ENCODE measurements at places on chromosomes 1 and 21.
A peak's percentile ranks its signal among the peaks of the same experiment; 100 is the strongest.

GRCh38 chr1:234186037-234186688 is 187.1 kb upstream of the COA6 start:
- peak; percentile 91 for DNase-seq

DNA sequence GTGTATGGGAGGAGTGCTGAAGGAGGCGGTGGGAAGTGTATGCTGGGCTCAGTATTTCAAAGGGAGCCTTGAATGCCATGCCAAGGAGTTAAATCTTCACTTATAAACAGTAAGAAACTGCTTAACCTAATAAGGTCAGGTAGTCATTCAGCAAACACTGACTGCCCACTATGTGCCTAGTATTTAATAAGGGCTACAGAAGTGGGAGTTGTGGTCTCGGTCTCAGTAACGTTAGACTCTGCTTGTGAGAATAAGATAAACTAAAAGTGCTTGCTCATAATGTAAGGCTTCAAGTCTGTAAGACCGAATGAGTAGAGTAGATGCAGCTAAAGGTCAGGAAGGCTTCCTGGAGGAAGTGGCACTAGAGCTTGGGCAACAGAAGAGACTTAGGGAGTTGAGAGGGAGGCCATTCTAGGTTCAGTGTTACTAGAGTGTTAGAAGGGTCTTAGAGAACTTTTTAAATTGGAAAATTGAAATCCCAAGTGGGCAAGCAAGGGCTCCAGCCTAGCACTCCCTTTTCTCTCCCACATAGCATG is 6.0 kb downstream of the MARCKSL1 start:
- DNase-seq, result no peak

DNA sequence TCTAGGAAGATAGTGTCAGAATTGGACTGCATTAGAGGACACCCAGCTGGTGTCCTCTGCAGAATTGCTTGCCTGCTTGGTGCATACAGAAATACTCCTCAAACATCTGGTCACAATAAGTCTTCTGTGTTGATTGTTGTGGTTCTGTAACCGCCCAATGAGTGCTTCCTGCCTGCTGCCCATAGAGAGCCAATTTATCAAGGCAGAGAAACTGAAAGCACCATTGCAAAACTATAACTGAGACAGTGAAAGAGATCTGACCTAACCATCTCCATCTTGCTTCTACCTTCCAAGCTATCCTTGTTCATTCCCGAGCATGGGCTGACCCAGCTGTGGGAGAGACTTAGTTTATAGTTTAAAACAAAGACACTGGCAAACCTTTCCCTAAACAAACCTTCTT is 462.4 kb upstream of the RGS18 start:
- DNase-seq, result peak; percentile 5

DNA sequence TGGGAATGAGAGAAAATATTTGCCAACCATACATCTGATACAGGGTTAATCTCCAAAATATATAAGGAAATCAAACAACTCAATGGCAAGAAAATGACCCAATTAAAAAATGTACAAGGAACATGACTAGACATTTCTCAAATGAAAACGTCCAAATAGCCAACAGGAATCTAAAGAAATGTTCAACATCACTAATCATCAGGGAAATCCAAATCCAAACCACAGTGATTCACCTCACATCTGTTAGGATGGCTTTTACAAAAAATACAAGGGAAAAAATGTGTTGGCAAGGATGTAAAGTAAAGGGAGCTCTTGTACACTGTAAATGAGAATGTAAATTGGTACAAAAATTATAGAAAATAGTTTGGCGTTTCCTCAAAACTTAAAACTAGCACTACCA is 54.7 kb upstream of the ZRANB2 start:
- peak; percentile 40 for DNase-seq

DNA sequence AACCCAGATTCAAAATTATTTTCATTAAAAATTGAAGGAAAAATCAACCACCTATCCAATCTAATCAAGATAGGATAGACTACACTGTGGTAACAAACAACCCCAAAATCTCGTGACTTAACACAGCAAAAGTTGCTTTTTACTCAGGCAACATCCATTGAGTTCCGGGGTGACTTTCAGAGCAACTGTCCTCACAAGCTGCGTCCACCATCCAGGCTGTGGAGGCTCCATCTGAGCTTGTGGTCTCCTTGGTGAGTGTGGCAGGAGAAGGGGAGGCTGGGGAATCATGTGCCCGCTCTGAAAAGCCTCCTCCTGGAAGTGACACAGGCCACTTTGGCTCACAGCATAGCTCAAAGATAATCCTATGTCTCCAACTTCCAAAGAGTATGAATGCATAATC is 52.4 kb downstream of the CD2 start:
- DNase-seq, result no peak

DNA sequence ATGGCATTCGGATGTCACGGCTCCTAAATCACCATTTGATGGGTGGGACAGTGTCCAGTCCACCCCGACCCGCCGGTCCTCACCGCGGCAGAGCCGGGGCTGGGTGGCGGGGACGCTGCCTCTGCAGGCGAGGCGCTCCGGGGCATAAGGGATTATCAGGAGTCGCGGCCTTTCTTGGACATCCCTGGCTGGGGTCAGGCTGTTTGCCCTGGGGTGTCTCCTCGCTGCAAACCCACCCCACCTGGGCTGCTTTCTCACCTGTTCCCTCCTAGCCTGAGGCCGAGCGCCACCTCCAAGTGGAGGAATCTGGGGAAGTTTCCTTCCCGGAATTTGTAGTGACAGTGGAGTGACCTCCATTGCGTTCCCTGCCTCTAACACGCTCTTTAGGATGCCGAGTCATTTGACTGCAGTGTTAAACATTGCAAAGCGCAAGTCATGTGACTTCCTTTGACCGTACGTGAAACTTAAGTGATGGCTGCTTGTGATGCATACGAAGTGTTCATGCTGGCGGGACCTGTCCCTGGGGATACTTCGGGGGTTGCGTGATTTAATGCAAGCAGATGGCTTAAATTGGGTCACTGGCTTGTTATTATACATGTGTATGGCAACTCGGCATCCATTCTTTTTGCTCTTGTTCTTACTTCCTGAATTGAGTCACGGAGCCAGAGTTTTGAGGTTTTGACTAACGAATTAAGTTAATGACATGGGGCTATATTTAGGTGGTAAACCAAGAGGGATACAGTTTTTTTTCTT is 536 bp downstream of the LGALS8 start:
- peak; percentile 79 for DNase-seq

GRCh38 chr1:25675729-25676476 is 59.3 kb downstream of the MAN1C1 start:
- DNase-seq, result no peak

DNA sequence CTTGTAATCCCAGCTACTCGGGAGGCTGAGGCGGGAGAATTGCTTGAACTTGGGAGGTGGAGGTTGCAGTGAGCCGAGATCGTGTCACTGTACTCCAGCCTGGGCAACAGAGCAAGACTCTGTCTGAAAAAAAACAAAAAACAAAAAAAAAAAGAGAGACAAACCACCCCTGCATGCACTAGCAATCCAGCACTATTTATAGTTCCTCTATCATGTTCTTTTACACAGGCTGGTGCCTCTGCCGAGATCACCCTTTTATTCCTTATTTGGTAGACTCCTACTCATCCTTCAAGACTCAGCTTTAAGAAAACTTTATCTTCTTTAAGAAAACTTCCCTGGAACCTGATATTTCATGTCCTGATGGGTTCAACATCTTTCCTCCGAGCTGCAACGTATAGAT is 10.8 kb downstream of the FMO5 start:
- no peak for DNase-seq

GRCh38 chr1:182575540-182576149 is 13.4 kb downstream of the RNASEL start:
- DNase-seq, result peak; percentile 35

- DNase-seq, result no peak
Measured at GRCh38 chr21:14995226-14995625, 69.6 kb downstream of the NRIP1 start.

GRCh38 chr1:84975035-84975434 is 21.9 kb downstream of the MCOLN2 start:
- DNase-seq, result no peak

DNA sequence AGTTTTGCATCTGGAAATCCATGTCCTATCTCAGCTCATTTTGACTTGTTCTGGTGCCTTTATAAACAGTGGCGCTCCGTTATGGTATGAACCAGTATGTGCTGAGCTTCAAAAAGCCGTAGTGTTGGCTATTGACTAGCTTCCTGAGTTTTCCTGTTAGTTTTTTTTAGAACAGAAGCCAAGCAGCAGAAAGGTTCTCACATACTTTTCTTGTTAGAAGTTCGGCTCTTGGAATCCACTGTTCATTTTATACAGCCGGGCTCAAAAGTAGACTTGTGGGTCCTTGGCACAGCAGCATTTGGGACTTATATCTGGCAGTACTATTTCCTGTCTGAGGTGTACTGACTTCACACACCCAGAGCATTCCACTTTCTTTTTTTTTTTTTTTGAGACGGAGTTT is 63.8 kb downstream of the TBCE start:
- peak; percentile 39 for DNase-seq

- DNase-seq, result no peak
Measured at GRCh38 chr1:233620065-233620464, 6.2 kb downstream of the KCNK1 start.

- DNase-seq, result no peak
Measured at GRCh38 chr1:54972436-54972835, 8.0 kb upstream of the TMEM61 start.

- no peak for DNase-seq
Measured at GRCh38 chr1:212153635-212154034, 118.1 kb downstream of the DTL start.

- no peak for DNase-seq
Measured at GRCh38 chr21:22691658-22692057, 1693.4 kb downstream of the NCAM2 start.

- no peak for DNase-seq
Measured at GRCh38 chr1:207849646-207850045, 61.3 kb downstream of the CD34 start.

GRCh38 chr1:233061265-233061664 is 110.9 kb downstream of the NTPCR start:
- DNase-seq, result no peak

DNA sequence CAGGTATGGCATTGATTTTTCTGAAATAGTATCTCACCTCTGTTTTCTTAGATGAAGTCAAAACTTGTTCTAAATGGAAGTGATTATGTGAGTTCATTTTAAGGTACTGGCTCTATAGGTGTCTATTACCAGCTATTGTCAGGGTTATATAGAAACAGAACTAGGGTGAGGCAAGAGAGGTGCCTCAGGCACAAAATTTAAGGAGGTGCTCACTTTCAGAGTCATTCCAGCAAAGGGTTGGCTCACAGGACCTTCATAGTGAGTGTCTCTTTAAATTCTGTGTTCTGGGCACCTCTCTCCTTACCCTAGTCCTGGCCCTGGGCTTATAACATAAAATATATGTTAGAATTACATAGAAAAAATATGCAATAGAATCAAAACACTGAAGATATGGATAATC is 49.3 kb downstream of the KIAA0319L start:
- no peak for DNase-seq

DNA sequence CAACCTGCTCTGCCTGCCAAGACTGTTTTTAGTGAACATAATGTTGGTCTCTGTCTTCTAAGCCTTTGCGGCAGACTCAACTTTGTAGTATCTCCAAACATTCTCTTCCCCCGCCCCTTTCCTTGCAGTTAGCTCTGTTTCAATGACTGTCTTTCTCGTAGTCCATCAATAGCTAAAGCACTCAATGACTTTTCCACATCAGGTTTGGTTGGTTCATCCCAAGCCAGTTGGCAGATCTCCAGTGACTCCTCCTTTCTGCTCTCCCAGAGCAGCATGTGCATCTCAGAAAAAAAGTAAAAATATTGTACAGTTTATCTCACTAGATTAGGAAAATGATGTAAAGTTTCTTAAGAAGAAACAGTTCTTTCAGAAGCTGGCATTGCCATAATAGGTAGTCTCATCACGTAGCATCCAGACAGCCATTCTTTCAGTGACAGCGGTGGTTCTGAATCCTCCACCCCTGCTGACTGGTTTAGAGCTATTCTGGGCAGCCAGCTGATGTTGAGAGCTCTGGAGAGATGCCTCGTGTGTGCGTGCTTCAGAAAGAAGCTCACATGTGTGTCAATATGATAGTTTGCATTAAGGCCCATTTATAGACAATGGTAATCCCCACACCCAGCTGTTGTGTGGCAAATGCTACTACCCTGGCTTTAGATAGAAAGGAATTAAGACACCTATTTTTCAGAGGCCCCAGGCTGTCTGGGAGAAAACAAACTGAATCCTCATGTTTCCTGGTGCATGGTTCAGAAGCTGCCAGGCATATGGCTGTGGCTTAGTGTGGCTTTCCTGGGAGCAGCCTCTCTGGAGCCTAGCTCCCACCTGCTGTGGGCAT is 53.2 kb downstream of the CNN3 start:
- DNase-seq, result peak; percentile 35

- no peak for DNase-seq
Measured at GRCh38 chr1:219172821-219173220, 857 bp upstream of the LYPLAL1 start.

DNA sequence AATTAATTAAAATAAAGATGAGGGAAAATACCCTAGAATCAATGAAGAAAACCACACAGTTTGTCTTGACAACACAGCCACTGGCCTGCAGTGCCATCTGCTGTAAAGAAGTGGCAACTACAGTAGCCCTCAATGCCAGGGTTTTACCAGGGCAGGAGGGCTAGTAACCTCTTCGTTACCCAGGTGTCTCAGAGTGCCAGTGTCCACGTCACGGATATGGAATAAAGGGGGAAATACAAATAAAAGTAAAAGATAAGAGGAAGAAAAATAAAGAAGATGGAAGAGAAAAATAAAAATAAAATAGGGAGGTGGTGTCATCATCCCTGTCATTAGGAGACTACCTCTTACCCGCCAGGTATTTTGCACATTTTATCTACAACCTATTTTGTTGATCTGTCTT is 14.2 kb upstream of the SLC44A3 start:
- peak; percentile 61 for DNase-seq

- no peak for DNase-seq
Measured at GRCh38 chr1:236560213-236560771, 36.5 kb downstream of the LGALS8 start.

DNA sequence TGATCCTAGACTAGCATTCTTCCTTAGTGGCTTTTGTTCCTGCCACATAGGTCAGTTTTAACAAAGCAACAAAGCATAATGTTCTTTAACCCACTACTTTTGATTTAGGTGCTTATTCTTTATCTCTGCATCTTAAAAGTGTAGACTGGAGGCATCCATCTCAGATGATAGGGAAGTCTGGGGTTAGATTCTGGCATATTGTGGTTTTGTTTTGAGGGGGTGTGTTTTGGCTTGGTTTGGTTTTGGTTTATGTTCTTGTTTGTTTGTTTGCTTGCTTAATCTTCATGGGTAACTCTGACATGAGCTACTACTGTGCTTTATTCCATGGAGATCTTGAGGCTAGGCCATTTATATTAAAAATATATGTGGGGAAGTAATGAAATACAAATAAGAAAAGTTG is 40.3 kb upstream of the MYOCOS start:
- no peak for DNase-seq

- DNase-seq, result no peak
Measured at GRCh38 chr1:39683591-39684312, 7.5 kb downstream of the HPCAL4 start.

GRCh38 chr1:111789142-111789541 is 33.4 kb downstream of the DDX20 start:
- no peak for DNase-seq

DNA sequence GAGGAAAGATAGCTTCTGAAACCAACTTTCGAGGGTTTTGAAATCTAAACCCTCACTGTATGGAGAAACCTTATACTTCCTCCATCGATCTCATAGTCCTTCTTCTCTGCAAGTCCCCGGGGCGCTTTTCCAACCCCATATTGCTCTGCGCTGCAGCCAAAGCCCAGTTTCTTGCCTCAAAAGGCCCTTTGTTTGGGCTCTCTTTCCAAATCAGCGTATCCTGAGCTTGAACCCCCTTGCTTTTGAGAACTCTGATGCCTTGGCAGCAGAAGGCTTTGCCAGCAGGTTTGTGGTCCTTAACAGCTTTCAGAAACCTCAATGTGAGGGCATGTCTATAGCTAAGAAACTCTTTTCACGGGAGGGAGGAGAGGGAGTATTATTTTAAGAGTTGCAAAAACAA is 21.6 kb downstream of the PLPP3 start:
- DNase-seq, result no peak
